ENCODE measurements at places on chromosomes 7 and 10.

DNA sequence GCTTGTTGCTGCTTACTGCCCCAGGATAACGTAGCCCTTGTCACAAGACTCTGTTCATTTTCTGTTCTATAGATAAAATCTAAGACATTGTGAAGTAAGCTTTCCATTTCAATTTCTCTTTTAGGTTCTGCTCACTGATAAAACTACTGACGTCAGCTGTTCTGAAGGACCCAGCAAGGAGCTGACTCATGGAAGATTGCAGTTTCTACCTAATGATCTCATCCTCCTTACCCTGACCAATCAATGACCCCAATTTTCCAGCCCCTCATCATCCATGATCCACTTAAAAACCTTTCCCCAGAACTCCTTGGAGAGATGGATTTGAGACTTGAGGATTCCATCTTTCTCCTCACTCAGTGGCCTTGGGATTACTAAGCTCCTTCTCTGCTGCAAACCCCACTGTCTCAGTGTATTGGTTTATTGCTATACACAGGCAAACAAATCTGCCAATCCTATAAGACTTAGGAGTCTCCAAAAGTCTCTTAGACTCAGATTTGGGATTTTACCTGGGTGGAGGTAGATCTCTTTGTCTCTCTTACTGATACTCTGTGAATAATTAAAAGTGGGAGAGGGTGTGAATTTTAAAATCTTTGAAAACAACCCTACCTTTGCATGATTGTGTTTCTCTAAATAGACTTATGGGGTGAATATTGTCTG is 109.2 kb upstream of the TRIM24 start:
- no peak for DNase-seq

DNA sequence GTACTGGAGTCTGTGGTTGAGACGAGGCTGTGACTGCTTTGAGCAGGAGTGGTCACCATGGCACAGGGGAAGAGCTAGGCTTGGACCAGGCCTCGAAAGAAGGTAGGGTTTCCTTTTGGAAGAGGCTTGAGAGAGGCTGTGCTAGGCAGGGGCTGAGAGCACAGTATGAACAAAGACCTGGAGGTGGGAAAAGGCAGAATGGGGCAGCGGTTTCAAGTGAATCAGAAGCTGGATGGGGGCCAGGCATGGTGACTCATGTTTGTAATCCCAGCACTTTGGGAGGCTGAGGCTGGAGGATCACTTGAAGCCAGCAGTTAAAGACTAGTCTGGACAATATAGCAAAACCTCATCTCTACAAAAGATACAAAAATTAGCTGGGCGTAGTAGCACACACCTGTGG is 65.9 kb downstream of the CLIP2 start:
- DNase-seq = peak; percentile 26

GRCh38 chr7:135207406-135208101 is 3.8 kb downstream of the WDR91 start:
- no peak for DNase-seq

DNA sequence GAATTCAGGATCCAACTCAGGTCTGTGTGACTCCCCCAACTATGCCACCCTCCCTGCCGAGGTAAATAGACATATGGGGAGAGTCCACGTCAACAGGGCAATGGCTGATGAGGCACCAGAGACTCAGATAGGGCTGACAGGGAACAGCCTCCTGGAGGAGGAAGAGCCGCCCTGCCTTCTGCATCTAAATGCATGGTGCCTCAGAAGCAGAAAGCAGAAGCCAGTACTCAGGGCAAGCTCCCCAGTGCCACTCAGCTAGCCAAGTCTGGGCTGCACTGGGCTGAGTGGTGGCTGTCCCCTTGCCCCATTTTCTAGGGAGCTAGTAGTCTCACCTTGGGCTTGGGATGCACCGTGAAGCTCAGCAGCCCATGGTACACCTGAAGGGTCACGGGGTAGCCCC is 11.0 kb downstream of the RRP12 start:
- DNase-seq = no peak

- DNase-seq = no peak
Measured at GRCh38 chr7:104845557-104845956, 168.4 kb upstream of the KMT2E start.

GRCh38 chr7:37674531-37674930 is 9.0 kb upstream of the GPR141 start:
- DNase-seq = peak; percentile 83

- DNase-seq = no peak
Measured at GRCh38 chr10:110641256-110641655, 2.9 kb upstream of the RBM20 start.

- no peak for DNase-seq
Measured at GRCh38 chr10:44650691-44651661, 260.2 kb upstream of the TMEM72 start.

DNA sequence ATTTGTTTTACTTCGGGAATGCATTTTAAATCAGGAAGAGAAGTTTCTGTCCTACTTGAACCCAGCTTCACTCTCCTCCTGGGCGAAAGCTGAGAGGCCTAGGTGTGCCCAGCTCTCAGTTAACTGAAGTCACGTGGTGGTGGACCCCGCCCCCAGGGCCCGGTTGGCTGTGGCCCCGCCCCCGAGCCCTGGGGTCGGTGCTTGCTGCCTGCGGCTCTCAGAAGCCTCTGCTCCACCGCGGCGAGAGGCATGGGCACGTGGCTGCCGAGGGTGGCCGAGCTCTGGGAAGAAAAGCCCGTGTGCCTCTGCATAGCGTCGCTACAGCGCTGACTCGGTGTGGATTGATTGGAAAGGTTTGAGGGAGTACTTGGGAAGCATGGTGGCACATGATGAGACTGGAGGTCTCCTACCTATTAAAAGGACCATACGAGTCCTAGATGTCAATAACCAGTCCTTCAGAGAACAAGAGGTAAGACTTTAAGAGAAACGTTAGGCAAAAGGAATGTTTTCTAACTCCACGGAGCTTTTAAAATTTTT is 34.1 kb downstream of the NET1 start:
- peak; percentile 92 for DNase-seq

- DNase-seq = no peak
Measured at GRCh38 chr7:86932038-86932512, 127.4 kb downstream of the ELAPOR2 start.
